D341Med (cell line): ENCODE measurements at places on chromosomes 6 and 20.

DNA sequence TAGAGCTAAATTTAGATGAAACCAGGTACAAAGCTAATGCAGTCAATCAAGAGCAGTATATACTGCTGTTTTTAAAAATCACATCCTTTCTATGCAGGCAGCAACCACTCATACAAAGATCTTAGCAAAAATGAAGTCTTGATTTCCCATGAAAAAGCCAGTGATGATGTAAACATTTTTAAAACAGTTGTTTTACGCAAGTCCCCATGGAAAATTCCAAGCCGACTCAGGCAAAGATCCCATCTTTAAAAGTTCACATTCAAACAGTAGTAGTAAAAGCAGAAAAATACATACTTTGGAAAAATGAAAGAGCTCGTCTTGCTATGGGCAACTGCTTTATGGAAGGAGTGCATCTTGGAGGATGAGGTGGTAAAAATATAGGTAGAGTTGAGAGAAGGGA, 84.0 kb downstream of the RCAN2 start:
- no peak for DNase-seq

DNA sequence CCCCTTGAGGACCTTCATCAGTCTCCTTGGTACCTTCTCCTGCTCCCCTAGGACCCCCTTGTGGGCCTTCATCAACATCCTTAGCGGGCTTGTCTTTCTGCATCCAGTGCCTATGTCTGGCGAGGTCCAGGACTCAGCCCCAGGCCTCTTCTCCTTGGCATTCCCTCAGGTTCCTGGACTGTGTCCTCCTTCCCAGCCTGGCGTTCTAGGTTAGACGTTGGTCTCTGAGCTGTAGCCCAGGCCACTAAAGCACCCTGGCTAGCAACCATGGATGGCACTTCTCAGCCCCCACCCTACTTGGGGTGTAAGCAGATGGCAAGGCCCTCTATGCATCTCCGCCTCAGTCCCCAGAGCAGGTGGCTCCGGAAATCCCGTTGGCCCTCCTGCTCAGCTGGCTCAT, 51.5 kb upstream of the NNAT start:
- DNase-seq, result no peak

DNA sequence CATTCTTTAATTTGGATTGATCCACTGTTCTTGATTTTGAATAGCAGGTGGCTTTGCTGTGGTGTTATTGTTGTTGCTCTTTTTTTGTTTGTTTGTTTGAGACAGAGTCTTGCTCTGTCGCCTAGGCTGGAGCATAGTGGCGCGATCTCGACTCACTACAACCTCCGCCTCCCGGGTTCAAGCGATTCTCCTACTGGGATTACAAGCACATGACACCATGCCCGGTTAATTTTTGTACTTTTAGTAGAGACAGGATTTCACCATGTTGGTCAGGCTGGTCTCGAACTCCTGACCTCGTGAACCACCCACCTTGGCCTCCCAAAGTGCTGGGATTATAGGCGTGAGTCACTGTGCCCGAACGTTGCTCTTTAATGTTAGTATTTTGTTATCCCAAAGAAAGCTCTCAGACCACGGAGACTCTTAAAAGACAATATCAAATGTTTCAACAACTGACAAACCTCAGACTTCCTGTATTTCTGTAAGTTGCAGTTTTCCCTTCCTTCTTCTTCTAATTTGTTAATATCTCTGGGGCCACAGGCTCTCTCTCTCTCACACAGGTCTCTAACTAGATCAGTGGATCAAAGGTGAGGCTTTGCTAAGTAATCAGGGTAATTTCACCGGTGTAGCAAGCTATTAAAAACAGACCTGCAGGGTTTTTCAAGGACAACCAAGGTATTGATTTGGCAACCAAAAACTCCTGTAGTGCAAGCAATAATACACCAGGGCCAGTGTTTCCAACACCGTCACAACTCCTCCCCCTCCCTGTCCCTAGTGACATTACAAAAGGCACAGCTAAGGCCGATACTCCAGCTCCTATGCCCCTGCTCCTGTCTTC, 48.8 kb upstream of the ZNF217 start:
- DNase-seq, result no peak

DNA sequence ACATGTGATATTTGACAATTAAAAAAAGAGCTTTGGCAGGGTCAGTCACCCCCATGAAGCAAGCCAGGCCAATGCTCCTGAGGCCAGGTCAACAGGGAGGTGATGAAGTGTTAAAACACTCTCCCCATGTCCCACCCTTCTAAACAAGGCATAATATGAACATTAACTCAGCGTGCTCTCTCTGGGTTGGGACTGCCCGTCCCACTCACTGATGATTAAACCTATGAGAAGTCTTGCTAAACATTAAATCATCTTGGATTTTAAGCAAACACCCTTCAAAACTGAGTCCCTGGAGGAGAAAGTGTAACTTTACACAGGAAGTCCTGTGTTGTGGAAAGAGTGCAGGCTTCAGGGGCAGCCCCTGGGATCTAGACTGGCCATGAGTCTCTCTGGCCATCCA, 558.5 kb downstream of the CD83 start:
- DNase-seq, result no peak

DNA sequence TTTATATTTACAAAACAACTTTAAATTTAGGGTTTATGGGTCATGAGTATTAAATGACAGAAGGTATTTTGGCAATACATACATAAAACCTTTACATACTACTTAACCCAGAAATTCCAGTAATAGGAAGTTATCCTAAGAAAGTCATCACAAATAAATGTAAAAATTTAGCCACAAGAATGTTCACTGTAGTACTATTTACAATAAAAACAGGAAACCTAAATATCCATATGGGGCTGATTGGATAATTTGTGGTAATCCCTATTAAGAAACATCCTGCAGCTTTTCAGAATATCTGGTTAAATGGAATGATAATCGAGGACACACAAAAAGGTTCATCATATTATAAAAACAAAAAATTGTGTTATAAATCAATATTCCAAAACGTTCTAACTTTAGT, 44.4 kb downstream of the TRAM2 start:
- DNase-seq, result no peak

GRCh38 chr6:30515106-30515505, 25.8 kb downstream of the HLA-E start:
- no peak for DNase-seq

DNA sequence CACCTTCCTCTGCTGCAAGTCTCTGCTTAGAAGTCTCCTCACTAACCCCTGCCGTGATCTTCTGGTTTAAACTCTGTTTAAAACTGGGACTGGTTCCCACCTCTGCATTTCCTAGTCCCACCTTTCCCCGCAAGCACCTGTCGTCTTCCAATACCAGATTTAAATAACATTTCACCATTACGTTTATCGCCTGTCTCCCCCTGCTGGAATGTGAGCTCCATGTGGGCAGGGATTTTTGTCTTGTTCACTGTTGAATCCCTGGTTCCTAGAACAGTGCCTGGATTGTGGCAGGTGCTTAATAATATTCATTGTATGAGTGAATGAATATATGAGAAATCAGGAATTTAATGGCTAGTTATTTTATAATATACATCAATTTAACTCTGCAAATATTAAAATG, 2.7 kb downstream of the GUCA1A start:
- no peak for DNase-seq

DNA sequence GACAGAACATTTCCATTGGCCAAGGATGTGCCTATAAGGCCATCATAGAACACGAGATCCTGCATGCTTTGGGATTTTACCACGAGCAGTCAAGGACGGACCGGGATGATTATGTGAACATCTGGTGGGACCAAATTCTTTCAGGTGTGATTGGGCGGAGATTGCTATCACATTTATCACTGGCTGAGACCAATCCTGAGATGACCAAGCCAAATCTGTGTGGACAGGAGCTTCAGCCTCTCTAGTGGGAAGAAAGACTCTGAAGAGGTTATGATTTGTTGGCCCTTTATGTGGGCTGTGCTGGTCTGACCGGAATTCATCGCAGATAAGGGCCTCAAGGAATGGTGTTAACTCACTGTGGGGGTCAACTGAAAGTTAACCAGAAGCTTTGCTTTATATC, 26.4 kb downstream of the MEP1A start:
- DNase-seq, result no peak

DNA sequence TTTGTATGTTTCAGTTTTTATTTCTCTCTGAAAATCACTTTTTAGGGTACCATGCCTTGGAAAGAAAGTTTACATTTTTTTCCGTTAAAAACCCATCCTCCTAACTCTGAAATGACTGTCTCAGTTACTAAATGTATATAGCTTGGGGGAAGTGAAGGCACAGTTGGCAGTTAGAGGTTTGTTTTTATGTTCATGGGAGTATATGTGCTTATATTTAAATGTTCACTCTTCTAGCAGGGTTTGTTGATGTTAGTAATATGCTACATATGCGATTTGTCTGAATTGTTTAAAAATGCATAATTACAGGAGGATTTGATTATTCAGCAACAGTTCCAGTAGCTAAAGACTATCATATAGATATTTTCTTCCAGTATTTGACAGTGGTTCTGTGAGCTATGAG, 31.1 kb downstream of the CDKAL1 start:
- no peak for DNase-seq

DNA sequence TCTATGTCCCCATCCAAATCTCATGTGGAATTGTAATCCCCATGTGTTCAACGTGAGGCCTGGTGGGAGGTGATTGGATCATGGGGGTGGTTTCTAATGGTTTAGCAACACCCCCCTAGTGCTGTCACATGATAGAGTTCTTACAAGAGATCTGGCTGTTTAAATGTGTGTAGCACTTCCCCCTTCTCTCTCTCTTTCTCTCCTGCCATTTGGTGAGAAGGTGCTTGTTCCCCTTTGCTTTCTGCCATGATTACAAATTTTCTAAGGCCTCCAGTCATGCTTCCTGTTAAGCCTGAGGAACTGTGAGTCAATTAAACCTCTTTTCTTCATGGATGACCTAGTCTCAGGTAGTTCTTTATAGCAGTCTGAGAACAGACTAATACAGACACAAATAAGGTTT, 165.4 kb downstream of the OGFRL1 start:
- no peak for DNase-seq
